NCI-H82 (cell line): ENCODE measurements at places on chromosomes 12 and 14.

DNA sequence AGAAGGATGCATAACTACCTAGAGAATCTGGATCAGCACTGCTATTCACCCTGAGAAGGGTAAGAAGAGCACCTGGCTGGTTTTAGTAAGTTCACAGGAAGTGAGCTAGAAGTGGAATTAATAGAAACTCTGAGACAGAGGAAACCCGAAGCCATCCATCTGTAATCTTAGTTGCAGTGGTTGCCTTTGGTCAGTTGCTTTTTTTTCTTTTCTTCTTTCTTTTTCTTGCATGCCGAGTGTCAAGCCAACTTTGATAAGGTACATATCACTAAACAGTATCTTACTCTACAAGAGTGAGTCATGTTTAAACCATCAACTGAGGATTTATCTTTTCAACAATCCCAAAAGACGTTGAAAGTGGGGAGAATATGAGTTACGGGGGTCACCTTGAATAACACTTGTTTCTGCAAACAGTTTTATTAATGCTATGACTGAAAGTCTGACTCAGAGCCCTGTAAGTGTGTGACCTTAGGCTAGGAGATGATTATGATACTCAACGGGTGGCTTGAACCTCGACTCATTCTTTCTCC is 26.7 kb downstream of the C12orf75 start:
- no peak for DNase-seq

DNA sequence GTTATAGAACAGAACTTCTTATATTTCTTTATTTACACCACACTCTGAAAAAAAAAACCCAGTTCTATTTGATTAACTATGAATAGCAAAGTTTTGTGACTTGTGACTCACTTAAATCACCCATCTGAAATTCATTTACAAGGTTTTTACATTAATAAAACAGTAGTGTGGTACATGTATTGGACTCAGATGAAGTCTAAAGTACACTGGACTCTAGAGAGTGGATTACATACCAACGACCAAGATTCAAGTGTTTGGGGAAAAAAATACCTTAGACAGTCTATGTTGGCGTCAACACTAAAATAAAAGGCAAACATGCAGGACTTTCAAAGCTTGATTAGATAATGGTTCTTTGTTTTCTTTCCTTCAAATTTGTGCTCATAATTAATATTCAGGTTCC is 85.7 kb downstream of the SLC38A1 start:
- no peak for DNase-seq

DNA sequence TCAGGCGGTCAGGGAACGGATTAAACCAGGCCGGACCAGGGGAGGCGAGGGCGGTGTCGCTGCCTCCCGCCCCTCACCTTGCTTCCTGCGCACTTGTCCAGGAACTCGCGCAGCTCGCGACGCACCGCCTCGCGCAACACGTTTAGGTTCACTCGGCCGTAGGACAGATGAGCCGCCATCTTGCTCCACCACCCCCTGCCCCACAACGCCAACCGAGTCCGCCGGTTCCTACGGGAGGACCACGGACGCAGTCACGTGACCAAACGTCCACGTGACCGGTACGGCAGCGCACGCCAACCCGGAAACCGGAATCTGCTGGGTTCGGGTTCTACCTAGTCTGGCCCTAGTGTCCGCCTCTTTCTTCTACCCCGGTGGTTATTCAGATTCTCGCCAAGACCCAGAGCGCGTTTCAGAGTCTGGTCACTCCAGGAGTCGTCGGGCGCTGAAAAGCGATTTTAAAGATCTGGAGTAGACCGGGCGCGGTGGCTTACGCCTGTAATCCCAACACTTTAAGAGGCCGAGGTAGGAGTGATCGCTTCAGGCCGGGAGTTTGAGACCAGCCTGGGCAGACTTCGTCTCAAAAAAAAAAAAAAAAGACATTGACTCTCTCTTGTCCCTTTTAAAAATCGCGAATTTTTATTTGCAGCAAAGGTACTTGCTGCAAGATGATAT is at the start of gene VPS33A:
Gene VPS33A (minus strand): TSS at position 265 of the 672 bp plus-strand sequence. CDS start 86 bp downstream, at position 179.
- DNase-seq: peak; percentile 99

GRCh38 chr14:21020977-21021545 is 3.8 kb downstream of the NDRG2 start:
- no peak for DNase-seq

DNA sequence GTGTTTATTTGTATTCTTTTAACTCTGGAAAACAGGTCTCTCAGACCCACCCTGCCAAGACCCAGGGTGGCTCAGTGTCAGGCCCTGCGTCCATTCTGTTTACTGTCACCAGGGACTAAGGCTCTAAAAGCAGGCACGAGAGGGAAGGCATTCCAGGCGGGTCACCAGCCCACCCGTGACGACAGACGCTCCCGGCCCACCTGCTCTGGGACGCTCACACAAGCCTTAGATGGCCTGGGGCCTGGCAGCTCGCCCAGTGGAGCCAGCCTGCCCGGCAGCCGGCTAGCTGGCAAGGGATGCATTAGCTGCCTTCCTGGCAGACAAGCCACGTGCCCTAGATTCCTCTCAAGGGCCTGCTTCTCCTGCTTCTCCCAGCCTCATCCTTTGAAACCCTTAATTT is 9.2 kb upstream of the NUAK1 start:
- no peak for DNase-seq

DNA sequence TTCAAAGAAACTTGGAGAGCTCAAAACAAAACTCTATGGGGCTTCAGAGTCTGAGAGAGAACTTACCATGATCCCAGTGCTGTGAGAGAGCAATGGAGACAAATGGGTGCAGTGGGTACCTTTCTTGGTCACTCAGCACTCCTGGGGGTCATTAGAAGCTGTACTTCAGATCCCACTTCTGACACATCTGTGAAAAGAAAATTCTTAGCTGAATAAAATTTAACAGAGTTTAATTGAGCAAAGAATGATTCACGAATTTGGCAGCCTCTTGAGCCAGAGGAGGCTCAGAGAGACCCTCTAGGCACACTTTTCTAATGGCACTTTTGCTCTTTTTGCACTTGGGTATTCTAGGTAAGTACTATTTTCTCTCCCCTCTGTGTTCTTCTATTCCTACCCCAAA is 96.8 kb upstream of the SYT10 start:
- no peak for DNase-seq

DNA sequence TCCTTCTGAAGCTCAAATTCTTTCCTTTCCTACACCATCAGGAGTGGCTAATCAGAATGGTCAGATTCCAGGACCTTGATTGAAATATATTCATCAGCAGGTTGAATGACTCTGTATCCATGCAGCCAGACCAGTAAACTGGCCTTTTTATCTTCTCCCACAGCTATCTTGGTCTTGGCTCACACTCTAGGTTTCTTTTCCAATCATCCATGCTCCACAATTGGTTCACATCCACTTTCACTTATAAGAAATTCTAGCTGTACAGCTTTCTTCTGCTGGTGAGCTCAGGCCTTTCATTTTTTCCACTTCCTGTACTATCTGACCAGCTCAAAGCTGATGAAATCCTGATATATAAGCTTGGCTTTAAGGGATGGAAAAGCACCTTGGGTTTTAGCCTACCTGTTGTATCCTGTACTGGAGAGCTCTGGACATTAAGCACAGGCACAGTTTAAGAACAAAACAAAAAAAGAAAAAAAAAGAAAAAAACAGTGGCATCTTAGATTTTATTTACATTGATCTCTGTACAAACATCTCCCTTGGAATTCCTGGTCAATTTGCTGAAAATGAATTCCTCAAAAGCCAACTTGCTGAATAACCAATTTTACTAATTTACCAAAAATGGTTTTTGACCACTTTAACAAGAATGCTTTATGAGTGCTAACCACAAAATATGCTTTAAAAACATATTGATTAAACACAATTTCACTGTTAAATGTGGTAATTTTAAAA is 91.6 kb upstream of the PAWR start:
- DNase-seq: no peak

GRCh38 chr14:93742761-93743160 is 45.5 kb downstream of the PRIMA1 start:
- no peak for DNase-seq

GRCh38 chr12:53268630-53269562 is 797 bp downstream of the ESPL1 start:
- DNase-seq: no peak

GRCh38 chr14:92259613-92260357 is 63.2 kb upstream of the SLC24A4 start:
- DNase-seq: no peak

GRCh38 chr12:19938031-19938430 is 430.3 kb upstream of the PDE3A start:
- DNase-seq: no peak
